ENCODE measurements at places on chromosomes 12 and 14. TPM values are rescaled to one million over a fixed set of nuclear protein-coding genes. Genes with fewer than 3 reads are reported as not detected.

- DNase-seq, result no peak
Observed at GRCh38 chr12:110475426-110475825, 6.8 kb downstream of the FAM216A start.

Gene CREBL2
- polyA plus RNA-seq, result 41.5 TPM

GRCh38 chr14:64561631-64562030 is 11.9 kb downstream of the PPP1R36 start:
- no peak for DNase-seq

DNA sequence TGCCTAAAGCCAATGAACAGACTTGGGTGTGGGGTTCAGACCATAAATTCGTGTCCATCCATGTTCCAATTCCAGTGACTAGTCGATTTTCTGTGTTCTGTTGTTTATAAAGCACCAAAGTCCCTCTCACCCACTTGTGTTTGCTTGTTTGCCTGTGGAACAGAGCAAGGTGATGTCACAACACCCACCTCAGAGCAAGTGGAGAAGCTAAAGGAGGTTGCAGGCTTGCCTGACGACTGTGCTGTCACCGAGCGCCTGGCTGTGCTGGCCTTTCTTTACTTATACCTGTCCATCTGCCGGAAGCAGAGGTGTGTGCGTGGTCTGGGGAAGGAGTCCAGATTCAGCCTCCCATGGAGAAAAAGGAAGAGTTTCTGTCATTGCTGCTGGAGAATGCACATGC is 6.0 kb downstream of the MVK start:
- no peak for DNase-seq
